ENCODE measurements at places on chromosomes 2 and 18. TPM values are rescaled to one million over a fixed set of nuclear protein-coding genes. Genes with fewer than 3 reads are reported as not detected.

Gene MC4R
- total RNA-seq, result not detected

Gene TP53I3
- total RNA-seq, result 0.91 TPM

Gene FAM228A
- not detected for total RNA-seq

Gene VIL1
- total RNA-seq, result 0.27 TPM

Gene DES
- not detected for total RNA-seq

Gene RAB11FIP5
- total RNA-seq, result 16.6 TPM

All from T-helper 1 cell treated with Interleukin-12 subunit alpha and Interleukin-12 subunit beta and Interleukin-4 antibody, amounts not matched to agents 30 ng/mL and 1 ng/mL, for 36 hours (primary cell).